Motor neuron (in vitro differentiated cells): ENCODE measurements at places on chromosomes 1 and 21. TPM values are rescaled to one million over a fixed set of nuclear protein-coding genes. Genes with fewer than 3 reads are reported as not detected.

TENT5C gene
- total RNA-seq, result 0.14 and 0.16 TPM in 2 replicates

RTCA gene
- total RNA-seq, result 56.3 and 58.6 TPM in 2 replicates

FMO2 gene
- 8.9 and 9.7 TPM in 2 replicates for total RNA-seq

BCAN gene
- 1.8 and 2.4 TPM in 2 replicates for total RNA-seq

GRCh38 chr1:27149084-27149761 is 5.7 kb downstream of the SLC9A1 start:
- no peak for ATAC-seq

DNA sequence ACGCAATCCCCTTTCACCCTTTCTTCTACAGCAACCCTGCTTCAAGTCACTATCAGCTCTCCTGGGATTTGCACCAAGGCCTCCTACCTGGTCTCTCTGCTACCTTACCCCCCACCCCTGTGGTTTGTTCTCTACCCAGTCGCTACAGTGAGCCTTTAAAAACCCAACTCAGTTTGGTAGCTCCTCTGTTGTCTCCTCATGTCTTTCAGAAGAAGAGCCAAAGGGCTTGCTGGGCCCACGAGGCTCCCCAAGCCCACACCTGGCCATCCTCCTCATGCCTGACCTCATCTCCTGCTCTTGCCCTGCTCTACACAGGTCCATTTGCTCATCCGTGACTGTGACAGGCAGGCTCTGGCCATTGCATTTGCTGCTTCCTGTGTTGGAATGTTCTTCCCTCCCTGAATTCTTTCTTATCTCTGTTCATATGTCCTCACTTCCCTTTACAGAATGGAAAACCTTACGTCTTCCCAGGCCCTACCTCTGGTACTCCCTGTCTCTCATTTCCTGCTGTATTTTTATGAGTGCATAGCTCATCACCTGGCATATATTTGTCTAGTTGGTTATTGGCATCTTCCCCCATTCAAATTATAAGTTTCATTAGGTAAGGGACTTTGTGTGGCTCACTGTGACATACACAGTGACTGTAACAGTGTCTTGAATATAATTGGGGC is 3.3 kb downstream of the RGS16 start:
- ATAC-seq, result no peak

DNA sequence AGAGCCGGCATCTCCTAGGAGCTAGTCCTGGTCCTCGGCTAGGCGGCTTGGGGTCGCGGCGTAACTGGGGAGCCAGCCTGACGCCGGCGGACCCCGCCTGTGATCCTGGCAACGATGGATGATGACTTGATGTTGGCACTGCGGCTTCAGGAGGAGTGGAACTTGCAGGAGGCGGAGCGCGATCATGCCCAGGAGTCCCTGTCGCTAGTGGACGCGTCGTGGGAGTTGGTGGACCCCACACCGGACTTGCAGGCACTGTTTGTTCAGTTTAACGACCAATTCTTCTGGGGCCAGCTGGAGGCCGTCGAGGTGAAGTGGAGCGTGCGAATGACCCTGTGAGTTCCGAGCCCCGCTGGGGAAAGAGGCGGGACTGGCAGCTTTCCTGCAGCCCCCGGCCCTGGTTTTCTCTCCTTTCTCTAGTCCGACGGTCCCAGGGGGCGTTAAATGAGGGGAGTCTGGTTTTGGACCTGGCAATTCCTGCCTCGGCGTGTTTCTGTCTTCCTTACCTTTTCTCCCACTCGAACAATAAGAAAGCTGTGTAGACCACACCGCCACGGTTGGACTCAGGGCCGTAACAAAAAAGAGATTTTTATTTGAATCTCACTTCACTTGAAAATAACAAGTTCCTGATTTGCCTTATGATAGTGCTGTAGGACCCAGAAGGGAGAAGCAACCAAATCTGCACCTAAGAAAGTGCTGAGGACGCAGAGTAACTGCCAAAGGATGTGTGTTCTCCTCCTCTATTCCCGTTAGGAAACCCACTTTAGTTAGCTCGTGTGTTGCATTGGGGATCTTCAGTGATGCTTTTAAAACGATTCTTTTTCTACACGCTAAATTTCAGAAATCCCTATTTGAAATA is at the start of gene SPRTN:
Gene SPRTN (plus strand): TSS at position 24 of the 859 bp plus-strand sequence. CDS start 91 bp downstream, at position 115.
- peak; percentile 4 for ATAC-seq

DNA sequence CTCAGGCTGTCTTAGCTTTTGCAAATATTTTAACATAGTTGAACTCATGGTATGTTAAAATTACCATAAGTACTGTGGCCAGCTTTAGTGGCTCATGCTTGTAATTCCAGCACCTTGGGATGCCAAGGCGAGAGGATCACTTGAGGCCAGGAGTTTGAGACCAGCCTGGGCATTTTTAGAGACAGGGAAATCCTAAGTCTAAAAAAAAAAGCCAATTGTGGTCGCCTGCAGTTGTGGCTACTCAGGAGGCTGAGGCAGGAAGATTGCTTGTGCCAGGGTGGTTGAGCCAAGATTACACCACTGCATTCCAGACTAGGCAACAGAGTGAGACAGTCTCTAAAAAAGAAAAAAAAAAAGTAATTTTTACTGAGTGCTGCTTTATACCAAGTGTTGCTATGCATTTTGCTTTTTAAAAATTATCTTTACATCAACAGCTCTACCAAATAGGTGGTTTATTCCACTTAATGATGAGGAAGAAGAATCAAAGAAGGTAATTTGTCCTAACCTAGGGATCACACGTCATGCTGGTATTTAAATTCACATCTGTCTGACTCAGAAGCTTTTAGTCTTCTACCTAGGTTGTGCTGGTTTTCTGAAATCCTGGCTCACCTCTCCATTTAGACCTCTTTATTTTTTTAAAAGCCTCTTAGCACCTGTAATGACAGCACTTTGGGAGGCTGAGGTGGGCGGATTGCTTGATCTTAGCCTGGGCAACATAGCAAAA is 16.8 kb downstream of the PPP1R12B start:
- ATAC-seq, result no peak

DNA sequence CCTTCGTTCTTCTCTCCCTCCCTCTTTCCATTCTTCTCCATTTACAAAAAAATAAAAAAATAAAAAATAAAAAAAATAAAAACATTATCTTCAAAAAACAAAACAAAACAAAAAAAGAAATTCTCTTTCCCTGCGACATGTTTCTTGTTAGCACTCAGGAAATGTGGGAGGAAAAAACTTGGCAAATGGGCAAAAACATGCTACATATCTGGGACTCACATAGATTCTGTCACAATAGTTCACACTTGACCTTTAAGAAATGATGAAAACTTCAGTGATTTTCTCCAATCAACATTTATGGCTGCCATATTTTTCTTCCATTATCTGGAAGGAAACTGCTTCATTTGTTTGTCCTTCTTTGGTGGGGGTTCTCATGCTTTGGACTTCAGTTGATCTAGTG is 109.3 kb downstream of the PRKAB2 start:
- ATAC-seq, result no peak
